Hematopoietic multipotent progenitor cell treated with erythropoietin and hydrocortisone succinate and interleukin-3 and kit ligand, for 6 days (in vitro differentiated cells): ENCODE measurements at places on chromosomes 2 and 18.

DNA sequence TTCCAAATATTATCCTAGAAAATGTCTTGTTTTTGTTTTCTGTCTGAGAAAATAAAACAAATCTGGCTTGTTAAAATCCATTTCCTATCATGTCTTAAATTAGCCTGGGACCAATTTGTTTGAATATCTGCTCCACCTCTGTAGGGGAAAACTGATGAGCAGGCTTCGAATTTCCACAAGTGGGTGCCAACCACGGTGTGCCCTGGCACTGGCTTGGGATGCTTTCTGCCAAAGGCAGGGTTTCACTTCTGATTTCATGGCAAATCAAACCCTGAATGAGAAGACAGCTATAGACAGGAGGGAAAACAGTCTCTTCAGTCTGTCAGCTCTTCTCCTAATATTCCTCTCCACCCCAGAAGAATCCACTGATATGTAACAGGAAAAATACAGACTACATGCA lies 33.7 kb upstream of the STAT4 start:
- no peak for DNase-seq

- DNase-seq = no peak
Observed at GRCh38 chr18:10377956-10378355, 76.5 kb upstream of the APCDD1 start.

GRCh38 chr2:178927173-178927572 lies 120.0 kb upstream of the TTN start:
- no peak for DNase-seq

DNA sequence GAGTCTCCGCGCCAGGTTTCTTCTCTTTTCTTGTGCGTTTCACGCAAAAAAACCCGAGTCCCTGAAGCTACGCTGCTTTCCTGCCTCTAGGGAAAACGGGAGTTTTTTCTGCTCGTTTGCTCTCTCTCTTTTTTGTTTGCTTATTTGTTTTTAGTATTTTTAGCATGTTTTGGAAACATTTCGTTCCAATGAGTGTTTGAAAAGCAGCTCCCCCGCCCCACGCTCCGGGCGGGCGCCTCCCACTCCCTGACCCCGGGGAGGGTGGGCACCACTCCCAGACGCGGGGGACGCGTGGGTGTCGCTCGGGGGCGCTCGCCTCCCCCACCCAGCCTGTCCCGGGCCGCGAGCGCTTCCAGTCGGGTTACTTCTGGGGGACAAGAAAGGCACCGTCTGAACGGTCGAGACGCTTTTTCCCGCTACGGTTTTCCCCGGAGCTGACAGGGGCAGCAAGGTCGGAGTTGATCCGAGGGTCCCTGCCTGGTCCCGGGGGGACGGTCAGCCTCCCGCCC lies 446 bp upstream of the EFHD1 start:
- no peak for DNase-seq

- DNase-seq = peak; percentile 33
Observed at GRCh38 chr2:240886023-240886565, 9.9 kb downstream of the MAB21L4 start.
